ENCODE measurements at places on chromosomes 2 and 18.

DNA sequence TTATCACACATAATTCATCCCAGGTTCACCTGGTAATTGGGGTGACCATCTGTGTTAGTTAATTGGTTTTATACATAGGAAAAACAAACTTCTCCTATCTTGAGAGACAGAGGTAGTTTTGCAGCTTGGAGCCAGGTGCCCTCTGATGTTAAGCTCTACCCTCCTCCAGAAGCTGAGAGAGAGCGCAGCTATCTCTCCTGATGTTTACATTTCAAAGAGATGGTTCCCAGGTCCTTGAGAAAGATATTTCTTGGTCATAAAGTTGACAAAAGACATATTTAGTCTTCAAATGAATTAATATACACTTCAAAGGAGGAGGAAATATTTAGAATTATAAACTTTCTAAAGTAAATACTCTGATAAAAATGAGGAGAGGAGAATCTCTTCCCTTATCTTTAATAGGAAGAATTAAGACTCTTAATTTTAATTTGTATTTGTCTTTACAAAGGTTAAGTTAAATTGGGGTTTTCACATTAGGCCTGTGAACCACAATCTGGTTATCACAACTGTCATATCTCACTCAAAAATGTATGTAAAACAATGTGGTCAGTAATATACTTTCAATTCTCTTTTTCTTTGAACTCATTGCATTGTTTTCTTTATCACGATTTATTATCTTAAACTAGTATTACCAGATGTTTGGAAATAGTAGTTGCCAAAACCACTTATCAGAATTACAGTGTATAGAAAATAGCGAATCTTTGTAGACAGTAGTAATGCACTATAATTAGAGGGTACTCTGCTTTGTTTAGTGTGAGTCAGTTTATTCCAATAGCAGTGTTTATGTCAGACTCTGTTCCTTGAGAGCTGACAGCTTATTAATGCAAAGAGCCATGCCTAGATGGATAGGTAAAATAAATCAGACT, 26.8 kb downstream of the SERPINB4 start:
- DNase-seq = no peak

DNA sequence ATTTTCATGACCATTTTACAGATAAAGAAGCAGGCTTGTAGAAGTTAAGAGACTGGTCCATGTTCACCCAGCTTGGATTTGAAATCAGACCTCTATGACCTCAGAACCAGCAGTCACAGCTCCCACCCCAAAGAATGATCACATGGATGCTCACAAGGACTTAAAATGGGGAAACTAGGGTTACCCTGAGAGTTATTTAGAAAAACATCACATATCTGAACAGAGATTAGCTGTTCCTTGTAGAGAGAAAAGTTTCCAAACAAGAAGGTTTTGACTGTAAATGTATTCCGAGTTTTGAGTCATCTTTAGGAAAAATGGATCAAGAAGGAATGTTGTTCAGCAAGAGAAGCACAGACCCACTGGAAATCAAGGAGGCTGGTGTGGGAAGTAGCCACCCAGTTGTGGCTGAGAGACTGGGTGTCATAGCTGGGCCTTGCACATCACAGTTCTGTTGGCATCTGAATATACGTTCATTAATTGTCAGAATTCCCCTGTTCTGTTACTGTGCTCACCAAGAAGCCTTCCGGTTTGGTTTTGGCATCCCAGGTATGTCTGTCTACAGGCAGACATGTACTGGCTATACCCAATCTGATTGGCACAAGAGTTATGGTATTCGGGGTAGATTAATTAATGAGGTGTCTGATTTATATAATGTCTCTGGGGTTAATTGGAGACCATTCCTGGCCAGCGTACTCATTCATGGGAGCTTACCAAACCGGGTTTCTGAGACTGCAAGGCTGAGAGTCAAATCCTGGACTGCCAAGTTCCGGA, 371.8 kb upstream of the SLC14A2 start:
- DNase-seq = no peak

GRCh38 chr2:103159018-103159417, 397.2 kb downstream of the TMEM182 start:
- no peak for DNase-seq

- no peak for DNase-seq
These were observed 2.3 kb upstream of the NPPC start for GRCh38 chr2:231928481-231928880.

DNA sequence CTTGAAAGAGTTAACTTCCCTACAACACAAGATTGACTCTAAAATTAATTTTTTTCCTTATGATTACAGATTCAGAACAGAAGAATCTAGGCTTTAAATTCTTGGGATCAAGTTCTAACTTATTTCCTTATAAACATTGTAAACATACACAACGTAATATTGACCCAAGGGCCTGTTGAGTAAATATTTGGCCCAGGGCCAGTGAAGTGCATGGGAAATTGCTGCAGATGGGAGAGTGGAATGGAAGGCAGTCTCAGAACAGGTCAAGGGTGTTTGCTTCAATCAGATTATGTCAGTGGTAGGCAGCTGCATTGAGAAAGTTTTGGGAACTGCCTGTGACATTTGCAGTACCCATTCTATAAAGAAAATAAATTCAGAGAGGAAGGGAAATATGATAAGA, 137.6 kb downstream of the MYO1B start:
- no peak for DNase-seq

DNA sequence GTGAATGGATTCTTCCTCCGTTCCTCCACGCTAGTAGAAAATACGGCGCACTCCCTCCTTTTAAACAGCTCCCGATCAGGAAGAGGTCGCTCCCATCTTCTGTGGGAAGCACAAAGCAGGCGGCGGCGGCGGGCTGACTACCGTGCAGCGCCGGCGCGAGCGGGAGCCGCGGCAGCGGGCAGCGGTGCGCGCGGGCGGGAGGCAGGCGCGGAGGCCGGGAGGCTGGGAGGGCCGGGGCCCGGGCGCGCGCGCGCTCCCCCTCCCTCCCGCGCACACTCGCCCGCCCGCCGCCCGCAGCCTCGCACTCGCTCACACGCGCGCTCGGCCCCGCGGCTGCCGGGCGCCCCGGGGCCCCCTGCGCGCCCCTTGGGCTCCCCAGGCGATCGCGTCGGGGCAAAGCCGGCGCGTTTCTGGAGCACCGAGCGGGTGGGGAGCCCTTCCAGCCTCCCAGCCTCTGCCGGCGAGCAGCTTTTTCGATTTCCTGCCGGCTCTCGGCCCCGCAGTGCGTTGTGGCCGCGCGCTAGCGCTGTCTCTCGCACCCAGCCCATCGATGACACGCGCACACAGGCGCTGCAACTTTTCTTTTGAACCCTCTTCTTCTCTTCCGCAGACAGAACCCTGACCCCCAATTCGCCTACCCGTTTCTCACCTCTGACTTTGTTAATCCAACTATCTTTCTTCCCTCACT, at the start of gene SLC8A1:
TSS of gene SLC8A1 (minus strand) at position 173 of the 688 bp plus-strand sequence.
- DNase-seq = no peak

DNA sequence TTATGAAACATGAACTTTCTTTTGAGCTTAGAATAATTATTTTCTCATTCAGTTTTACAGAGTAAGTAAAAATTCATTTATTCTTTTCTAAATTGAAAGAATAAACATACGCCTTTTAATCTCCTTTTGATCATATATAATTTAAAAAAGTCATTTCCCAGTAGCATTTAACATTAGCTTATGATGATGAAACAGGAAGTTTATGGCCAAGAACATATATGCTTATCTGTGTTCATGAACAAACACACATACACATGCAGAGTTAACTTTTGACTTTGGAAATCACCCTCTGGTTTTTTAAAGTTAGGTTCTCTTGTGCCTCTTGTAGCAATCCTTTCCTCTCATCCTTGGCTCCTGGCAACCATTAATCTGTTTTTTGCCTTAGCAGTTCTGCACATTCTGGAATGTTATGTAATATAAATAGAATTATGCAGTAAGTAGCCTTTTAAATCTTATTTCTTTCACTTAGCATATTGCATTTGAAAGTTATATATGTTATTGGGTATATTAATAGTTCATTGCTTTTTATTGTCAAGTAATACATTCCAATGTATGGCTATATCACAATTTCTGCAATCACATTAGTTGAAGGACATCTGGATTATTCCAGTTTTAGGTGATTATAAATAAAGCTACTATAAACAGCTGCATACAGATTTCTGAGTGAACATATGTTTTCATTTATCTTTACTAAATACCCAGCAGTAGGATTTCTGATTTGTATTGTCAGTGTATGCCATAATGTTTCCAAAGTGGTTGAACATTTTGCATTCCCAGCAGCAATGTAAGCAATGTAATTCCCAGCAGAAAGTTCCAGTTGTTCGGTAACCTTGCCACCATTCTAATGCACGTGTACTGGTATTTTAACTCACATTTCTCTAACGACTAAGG, 210.3 kb downstream of the ZRANB3 start:
- DNase-seq = no peak

- no peak for DNase-seq
These were observed 84.0 kb downstream of the HDAC4 start for GRCh38 chr2:239316562-239317465.

- no peak for DNase-seq
These were observed 97.7 kb downstream of the XRCC5 start for GRCh38 chr2:216206821-216207220.

GRCh38 chr2:42799881-42800280, 7.5 kb upstream of the HAAO start:
- DNase-seq = no peak

DNA sequence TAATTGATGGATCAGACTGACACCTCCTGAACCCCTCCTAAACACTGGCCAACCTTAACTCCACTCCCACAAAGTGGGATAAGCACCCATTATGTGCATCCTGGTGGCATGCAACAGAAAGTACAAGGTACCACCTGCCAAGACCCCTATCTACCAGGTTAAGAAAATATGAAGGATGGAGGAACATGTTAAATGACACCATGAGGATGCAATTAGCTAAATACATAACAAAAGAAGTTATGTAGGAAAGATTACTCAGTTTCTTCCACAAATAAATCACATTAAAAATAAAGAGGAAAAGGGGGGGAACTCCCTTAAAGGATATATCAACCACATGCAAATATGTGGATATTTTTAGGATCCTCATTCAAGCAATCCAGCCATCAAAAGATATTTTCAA, 12.6 kb downstream of the CTAGE1 start:
- no peak for DNase-seq

DNA sequence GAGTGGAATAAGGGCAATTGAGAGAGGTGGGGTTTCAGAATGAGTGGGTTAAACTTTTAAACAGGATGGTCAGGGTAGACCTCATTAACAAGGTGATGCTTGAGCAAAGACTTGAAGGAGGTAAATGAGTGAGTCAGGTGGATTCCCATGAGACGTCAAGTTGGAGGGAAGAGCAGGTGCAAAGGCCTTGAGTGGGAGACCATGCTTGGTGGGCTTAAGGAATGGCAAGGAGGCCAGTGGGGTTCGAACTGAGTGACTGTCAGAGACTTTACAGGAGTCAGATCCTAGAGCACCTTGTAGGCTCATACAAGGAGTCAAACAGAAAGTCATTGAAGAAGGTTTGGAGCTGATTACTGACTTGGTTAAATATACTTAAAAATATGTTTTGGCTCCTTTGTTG, 284.1 kb downstream of the CYRIA start:
- no peak for DNase-seq

GRCh38 chr2:152542995-152543481, 174.2 kb downstream of the PRPF40A start:
- peak; percentile 85 for DNase-seq

DNA sequence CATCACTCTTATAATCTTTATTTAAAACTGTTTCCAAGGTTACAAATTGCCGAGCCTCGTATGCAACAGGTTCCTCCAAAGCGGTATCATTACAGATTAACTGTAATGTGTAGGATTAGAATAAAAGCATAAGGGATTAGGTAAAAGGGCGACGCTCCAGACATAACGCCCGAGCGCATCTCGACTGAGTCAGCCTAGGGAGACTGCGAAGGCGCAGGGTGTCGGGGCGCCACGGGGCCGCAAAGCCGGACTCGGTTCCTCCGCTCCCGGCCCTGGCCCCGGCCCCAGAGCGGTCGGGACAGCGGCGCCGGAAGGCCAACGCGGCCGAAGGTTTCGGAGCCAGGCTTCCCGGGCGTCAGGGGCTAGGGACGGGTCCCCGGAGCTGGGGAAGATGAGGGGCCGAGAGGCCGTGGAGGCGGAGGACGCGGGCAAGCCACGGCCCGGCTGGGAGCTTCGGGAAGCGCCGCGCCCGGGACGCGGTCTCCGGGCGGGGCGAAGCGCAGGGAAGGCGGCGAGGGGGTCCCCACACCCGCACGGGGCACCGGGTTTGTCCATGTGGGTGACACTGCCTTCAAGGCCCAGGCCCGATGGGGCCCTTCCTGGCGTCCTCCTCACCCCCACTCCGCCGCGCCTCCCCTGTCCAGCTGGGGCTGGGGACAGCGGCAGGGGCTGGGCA, 12.9 kb upstream of the SIX3 start:
- no peak for DNase-seq

DNA sequence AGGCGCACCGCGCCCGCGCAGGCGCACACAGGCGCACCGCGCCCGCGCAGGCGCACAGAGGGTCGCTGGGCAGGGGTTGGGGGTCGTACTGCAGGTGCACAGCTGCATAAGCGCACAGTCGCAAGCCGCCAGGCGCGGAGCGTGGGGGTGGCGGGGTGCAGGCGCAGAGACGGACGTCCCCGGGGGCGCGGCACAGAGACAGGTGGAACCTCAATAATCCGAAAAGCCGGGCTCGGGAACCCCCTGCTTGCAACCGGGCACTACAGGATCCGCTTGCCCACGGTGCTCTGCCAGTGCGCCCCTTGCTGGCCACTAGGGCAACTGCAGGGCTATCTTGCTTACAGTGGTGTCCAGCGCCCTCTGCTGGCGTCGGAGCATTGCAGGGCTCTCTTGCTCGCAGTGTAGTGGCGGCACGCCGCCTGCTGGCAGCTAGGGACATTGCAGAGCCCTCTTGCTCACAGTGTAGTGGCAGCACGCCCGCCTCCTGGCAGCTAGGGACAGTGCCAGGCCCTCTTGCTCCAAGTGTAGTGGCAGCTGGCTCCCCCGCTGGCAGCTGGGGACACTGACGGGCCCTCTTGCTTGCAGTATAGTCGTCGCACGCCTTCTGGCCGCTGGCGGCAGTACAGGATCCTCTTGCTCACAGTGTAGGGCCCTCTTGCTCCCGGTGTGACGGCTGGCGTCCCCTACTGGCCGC, 34.9 kb downstream of the FAM110C start:
- no peak for DNase-seq

DNA sequence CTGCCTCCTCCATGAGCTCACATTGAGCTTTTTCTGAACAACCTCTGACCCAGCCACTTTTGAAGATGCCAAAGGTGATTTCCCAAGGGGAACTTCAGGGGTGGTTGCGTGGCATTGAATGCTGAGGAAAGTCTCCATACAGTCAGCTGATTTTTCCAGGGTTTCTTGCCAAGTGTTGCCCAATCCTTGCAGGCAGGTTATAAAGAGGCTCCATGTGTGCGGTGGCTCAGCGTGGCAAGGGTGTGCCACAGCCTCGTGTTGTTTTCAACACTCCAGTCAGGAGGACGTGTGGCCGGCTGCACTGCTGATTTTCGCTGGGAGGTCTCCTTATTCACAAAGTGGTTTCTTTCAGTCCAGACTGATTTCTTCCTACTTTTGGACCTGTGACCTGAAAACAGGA, 81.4 kb upstream of the GATA6 start:
- no peak for DNase-seq

- DNase-seq = no peak
These were observed 142.0 kb downstream of the ACTR3 start for GRCh38 chr2:114031605-114032505.
